ENCODE measurements at places on chromosomes 2 and 18.

DNA sequence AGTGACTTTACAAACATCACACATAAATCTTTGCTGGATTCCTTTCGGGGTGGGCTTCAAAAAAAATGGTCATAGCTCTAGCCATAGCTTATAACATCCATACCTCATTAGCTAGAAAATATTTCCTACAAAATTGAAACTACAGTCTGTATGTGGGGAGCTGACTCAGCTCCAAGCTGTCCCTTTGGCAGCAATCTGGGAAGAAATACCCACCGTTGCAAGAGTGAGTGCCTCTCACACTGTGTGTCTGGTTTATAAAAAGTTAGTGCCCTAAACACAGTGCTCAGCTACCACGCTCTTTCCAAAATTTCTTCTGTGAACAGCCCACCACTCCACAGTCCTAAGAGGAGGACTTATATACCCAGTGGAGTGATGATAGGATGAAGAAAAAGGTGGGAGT, 170.1 kb downstream of the RBM43 start:
- DNase-seq, result no peak

- no peak for DNase-seq
Observed at GRCh38 chr2:222038067-222038802, 260.6 kb downstream of the PAX3 start.

DNA sequence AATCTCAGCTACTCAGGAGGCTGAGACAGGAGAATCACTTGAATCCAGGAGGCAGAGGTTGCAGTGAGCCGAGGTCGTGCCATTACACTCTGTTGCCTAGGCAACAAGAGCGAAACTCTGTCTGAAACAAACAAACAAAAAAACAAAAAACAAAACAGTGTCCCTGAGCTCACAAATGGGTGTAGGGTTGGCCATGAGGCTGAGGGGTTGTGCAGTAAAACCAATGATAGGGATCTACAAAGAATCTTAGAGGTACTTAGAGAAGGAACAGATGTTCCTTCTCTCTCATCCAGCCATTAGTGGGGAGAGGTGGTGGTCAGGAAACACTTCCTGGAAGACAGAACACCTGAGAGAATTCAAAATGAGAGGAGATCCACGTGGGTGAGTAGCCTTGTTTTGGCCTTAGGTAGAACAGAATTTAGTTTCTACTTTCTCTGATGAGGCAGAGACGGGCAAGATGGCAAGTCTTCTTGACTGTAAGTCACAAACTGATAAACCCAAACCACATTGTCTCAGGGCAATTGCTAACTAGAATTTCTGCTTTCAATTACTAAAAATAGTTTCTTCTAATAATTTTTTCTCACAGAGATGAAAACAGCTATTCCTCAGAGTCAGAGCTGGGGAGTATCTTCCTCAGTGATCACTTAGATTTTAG, 61.5 kb upstream of the PPM1B start:
- DNase-seq, result no peak

- DNase-seq, result no peak
Observed at GRCh38 chr18:26073758-26074157, 16.7 kb downstream of the SS18 start.

- DNase-seq, result no peak
Observed at GRCh38 chr2:189413249-189413648, 28.0 kb upstream of the WDR75 start.

DNA sequence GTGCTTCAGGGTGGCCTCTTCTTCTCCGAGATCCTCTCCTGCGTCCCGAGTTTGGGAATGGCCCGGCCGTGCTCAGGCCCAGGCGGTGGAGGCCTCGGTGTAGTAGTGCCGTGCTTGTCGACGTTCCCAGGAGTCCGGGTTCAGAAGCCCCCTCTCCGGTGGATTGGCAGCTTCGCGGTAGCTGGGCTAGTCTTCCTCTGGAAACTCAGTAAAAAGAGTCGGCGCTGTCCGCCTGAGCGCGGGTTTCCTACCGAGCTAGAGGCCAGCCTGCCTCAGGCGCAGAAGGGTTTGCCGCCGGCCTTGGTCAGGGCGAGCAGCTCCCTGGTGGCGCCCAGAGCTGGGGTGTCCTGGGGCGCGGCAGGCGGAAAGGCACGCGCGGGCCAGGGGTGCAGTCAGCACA, 3.2 kb downstream of the RALBP1 start:
- no peak for DNase-seq

DNA sequence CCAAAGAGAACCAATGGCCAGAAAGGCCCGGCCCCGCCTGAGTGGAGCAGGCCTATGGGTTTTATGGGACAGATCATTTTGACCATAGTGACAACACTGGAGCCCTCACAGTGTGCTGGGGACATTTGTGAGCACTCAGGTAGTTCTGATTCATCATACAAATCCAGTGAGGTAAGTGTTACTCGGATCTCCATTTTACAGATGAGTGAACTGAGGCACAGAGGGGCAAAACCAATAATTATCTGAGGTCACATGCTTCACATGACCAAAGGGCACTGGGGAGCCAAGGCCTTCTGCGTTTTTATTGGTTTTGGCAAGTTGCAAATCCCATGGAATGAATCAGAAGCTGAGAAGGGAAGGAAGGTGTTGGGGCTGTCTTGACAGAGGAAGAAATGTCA, 111.5 kb upstream of the MGAT5 start:
- no peak for DNase-seq

DNA sequence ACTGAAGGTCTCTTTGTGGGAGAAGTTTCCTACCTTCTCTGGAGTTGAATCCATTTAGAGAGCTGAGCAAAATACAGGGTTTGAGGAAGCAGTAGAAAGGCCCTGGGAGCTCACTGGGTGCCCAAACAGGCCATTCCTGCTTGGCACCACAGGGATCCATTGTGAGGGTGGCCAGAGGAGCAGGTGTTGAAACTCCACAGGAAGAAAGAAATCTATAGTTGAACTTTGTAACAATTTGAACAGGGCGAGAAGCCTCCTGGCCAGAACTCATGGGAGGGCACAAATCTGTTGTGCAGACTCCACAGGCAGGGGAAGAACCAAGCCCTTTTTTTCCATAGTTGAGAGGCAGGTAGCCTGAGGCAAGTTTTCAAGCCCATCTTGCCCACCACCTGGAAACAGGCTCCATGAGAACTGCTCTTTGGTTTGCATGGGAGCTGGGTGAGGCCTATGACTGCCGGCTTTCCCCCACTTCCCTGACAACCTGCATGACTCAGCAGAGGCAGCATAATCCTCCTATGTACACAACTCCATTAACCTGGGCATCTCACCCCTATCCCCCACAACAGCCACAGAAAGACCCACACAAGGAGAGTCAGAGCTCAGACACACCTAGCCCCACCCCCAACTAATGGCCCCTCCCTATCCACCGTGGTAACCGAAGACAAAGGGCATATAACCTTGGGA, 1053.0 kb downstream of the TSN start:
- DNase-seq, result no peak
